ENCODE measurements at places on chromosomes 11 and 22. TPM values are rescaled to one million over a fixed set of nuclear protein-coding genes. Genes with fewer than 3 reads are reported as not detected.
A peak's percentile ranks its signal among the peaks of the same experiment; 100 is the strongest.

GRCh38 chr11:75214411-75214821 lies 26.2 kb upstream of the TPBGL start:
- peak; percentile 73 for DNase-seq

- DNase-seq, result no peak
These were observed 17.9 kb downstream of the RAB38 start for GRCh38 chr11:88157370-88157769.

- DNase-seq, result peak; percentile 20
These were observed 1.0 kb upstream of the ATG2A start for GRCh38 chr11:64918017-64918416.

Gene MEI1
- total RNA-seq, result 9.2 TPM

DNA sequence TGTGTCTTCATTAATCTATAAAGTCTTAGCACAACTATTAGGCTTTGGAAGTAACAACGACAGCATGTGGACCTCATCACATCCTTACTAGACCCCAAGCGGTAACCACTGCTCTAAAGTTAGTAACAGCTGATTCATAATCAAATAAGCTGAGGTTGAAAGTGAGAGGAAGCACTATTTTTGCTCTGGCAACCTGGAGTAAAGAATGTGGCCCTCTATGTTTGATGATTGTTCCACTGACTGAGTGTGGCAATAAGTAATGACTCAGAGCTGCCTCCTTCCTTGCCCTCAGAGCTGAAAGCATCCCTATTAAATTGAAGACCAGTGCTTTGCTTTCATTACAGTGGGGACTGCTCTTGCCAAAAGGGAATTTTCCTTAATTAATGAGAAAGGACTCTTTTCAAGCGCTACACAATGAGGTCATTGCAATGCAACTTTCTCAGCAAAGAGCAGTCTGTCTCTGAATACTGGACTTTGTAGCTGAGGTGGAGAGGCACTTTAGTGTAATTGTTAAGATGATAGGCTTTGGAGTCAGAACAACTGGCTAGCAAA lies 906.1 kb upstream of the RAG2 start:
- no peak for DNase-seq

DNA sequence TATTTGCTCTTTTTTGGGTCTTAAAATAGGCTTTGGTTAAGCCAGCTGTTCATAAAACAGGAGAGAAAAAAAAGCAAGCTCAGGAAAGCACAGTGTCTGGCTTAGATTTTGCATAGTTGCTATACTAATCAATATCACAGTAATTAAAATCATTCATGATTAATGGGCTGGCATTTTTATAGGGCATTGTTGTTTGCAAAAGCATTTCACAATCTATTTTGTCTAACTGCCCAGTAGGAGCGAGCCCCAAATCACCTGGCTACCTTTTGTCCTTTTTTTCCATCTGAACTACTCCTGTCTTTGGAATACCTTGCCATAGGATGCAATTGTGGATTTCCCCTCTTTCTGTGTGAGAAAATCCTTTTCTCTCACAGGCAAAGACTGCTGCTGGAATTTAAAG lies 619.8 kb downstream of the JRKL start:
- DNase-seq, result no peak

Gene TIGD3
- 1.0 TPM for total RNA-seq

GRCh38 chr11:114098927-114099326 lies 39.4 kb downstream of the ZBTB16 start:
- no peak for DNase-seq

DNA sequence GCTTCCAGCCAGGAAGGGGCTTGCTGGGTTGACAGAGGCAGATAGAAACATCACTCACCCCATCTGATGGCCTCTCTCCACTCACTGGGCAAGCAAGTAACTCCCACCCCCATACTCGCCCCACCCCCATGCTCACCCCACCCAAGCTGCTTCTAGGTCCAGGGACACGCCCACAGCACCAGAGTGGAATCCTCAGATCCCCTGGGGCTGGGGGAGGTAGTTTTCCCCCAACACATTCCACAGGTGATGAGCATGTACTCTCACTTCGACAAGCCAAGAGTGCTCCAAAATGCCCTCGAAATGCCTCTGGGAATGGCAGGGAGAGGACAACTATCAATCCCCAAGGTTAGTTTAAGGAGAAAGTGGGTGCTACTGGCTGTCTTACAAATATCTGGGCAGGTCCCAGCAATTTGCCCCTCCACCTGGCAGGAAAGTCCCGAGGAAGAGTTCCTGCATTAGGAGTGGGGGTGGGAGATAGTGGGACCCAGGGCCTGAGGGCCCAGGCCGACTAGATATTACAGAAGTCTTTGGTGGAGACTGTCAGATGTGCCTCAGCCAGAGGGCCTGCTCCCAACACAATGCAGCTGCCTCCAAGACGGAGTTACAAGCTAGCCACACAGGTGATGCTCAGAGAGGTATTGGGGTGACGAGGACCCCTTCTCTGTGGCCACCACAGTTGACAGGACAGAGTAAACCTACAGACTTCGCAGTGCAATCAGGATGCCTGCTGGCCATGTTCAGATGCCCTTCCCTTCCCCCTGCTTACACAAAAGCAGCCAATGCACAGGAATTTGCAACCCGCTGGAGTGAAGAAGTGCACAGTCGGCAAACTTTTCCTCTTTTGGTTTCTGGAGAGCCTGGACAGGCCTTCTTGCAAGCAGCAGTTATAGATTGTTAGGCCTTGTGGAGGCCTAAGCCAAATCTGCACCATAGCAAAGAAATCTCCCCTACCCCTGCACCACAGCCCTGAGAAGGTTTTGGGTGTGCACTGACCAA lies 2.9 kb upstream of the LMO1 start:
- DNase-seq, result no peak

Gene MPZL3
- total RNA-seq, result 3.9 TPM

DNA sequence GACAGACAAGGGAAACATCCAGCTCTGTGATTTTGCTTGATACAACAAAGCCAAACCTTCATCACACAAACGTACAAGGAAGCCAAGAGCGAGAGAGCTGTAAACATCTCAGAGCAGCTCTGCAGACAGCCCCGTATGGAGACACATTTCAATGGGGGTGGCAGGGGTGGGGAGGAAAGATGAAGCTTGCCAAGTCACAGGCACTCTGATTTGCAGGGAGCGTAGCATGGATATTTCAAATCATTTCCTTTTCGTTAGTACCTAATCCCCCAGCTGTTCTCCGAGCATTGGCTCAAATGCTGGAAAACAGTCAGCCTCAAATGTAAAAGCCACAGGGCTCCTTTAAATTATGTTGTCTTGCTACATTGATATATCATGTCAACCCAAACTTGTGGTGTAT lies 458.9 kb upstream of the CADM1 start:
- DNase-seq, result no peak

DNA sequence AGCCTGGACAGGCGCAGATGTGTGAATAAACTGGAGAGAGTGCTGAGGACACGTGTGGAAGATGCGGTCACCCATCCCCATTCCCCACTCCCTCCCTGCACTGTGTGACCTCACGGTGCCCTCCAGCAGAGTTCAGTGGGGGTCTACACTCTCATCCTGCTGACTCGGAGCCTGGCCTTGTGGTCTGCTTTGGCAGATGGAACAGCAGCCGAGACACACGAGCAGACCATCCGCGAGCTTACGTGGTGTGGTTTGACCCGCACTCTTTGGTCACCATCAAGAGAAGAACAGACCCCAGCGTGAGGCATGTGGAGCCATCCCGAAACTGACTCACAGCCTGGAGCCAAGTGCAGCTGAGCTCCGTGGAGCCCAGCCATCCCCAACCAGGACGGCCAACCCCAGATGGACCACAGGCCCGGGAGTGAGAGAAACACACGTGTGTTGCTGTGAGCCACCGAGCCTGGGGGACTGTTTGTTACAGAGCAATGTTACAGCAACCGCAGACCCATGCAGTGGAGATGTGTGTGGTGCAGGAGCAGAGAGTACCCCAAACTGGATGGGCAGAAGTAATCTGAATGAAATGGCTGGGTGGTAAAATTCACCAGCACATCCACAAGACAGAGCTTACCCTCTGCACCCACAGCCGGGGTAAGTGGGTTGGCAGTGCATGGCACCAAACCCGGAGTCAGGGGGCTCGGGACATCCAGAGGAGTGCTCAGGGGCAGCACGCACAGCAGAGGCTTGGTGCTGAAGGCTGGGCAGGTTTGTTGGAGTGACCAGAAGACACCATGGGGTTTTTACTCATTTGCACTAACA lies 90.7 kb downstream of the RTL6 start:
- DNase-seq, result no peak

Gene GLYAT
- total RNA-seq, result not detected

DNA sequence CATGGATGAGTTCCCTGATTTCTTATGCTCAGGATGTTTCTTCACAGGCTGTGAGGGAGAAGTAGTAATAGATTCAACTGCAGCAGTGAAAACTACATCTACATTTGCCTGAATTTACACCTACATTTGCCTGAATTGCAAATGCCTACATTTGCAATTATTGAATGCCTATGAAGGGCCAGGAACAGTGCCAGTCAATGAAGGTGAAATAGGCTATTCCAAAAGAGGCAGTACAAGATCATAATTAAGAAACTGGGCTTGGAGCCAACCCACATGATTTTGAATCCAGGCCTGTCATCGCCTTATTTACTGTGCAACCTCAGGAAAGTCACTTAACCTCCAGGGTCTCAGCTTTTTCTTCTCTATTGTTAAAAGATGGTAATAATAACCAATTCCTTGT lies 1353.3 kb downstream of the FAM181B start:
- DNase-seq, result no peak

- DNase-seq, result no peak
These were observed 77.3 kb downstream of the SLC17A6 start for GRCh38 chr11:22415476-22415875.

Data from thymus (tissue), 14 donors.